ENCODE measurements at places on chromosomes 7 and 10. TPM values are rescaled to one million over a fixed set of nuclear protein-coding genes. Genes with fewer than 3 reads are reported as not detected.

DNA sequence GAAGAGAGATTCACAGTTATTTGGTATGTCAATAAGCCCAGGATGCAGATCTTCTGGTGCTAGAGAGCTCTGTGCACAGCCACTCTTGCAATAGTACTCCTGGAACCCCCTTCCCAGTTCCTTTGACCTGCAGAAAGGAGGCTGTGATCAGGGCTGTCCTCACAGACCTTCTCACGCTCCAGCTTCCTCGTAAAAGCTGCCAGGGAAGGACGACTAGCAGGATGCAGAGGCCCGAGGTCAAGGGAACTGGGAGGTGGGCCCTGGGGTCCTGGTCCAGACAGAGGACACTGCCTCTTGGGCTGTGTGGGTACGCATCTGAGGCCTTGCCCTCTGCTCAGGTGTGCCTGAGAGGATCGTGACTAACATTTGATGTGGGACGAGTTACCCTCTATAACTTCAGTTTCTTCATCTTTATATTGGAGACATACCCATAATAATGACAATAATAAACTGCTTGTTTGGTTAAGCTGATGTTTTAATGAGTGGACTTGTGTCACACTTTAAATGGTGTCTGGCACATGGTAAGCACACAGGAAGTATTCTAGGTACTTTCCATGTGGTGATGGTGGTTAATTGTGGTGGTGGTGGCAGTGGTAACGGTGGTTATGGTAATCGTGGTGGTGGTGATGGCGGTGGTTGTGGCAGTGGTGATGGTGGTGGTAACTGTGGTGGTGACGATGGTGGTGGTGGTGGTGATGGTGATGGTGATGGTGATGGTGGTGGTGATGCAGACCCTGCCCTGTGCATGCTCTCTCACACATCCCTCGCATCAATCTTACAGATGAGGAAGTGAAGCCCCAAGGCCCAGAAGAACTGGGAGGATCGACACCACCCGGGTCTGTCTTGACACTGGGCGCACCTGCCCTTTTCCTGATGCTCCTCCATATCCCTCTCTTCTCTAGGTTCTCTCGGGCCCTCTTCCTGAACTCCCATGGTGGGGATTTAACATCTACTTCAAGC lies 235.2 kb upstream of the GRB10 start:
- DNase-seq = no peak

- DNase-seq = no peak
These were observed 298.7 kb upstream of the LRRTM3 start for GRCh38 chr10:66627156-66627555.

DNA sequence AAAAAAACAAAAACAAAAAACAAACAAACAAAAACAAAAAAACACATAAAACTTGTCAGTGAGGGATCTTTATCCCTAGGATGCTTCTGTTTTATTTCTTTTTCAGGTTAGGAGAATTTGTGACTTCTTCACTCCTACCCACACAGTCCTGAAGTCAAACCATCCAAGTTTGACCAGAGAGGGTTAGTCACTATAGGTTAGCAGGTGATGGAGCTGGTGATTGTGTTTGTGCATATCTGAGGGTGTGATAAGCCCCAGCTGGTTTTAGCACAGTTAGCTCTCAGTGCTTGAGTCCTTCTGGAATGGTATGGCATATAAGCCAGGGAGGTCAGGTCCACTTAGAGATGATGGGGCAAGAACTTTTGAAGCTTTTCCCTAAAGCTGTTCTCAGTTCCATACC lies 11.8 kb upstream of the IKZF1 start:
- DNase-seq = no peak

DNA sequence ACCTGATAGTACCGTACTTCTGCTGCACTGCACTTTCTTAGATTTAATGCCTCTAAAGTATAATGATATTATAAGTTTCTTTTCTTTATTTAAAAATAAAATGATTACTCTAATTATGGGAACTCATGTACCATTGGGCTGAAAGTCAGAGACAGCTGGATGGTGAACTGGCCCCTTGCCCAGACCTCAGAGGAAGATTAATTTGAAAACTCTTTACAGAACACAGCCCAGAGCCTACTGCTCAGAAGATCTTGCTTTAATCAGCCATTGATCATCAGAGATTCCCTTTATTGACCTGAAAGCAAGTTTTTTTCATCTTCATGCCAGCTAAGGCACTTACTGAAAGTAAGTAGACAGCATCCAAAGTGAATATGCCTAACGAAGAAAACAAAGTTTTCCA lies 341.7 kb downstream of the GFRA1 start:
- DNase-seq = no peak

FXYD4 gene
- not detected for polyA plus RNA-seq

DNA sequence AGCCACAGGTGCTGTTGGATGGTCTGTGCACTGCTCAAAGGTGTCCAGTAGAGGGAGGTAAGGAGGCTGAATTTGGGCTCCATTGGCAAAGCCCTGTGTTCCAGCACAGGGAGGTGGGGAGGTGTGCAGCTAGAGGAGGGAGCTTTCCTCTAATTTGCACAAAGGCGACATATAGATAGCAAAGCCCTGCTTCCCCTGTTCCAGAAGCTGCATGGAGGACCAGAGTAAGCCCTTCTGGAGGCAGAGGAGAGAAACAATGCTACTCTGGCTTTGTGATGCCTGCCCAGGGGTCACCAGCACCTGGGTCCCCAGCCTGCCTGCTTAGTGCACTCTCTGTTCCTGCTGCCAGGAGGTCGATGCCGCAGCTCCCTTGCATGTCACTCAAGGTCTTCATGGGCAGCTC lies 3.4 kb upstream of the ARHGAP22 start:
- DNase-seq = no peak

TFEC gene
- polyA plus RNA-seq = not detected

FAM25A gene
- not detected for polyA plus RNA-seq

ZNF425 gene
- polyA plus RNA-seq = 1.9 TPM

DNA sequence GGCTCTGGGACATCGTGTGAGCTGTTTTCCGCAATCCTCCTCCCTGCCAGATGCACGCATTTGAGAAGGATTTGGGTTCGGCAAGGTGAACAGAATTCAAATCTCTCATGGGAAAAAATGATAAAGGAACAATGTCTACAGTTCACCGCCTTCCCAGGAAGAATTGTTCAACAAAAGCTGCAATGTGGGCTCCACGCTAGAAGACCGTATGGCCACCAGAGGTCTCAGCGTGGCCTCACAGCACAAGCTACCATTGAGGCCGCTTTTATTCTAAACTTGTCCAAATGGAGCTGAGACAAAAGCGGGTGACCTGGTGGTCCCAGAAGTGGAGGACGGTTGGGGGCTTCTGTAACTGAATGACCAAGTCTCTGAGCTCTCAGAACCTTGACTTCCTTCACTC lies 733.1 kb downstream of the PARD3 start:
- no peak for DNase-seq

KCND2 gene
- not detected for polyA plus RNA-seq

MAGI2 gene
- not detected for polyA plus RNA-seq

ASB10 gene
- not detected for polyA plus RNA-seq

- DNase-seq = no peak
These were observed 468.0 kb downstream of the PARD3 start for GRCh38 chr10:34347131-34347530.

DNA sequence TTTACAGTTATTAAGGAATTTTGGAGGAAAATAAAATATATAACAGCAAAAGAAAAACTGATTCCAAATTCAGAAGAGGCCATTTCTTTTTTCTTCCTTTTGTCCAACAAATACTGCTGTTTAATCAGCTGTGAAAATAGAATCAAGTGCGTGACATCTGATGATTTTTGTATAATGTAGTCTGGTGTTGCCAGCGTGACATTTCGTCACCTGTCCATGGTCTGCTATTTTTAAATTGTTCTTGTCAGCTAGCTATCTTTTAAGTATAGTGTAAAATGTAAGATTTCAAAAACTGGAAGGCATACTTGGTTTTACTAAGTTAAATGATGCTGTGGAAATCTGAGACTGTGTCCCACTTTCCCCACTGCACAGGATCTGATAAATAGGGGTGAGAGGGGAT lies 105.9 kb downstream of the CPEB3 start:
- DNase-seq = no peak

- DNase-seq = no peak
These were observed 45.2 kb downstream of the LRRC20 start for GRCh38 chr10:70337201-70337651.

DNA sequence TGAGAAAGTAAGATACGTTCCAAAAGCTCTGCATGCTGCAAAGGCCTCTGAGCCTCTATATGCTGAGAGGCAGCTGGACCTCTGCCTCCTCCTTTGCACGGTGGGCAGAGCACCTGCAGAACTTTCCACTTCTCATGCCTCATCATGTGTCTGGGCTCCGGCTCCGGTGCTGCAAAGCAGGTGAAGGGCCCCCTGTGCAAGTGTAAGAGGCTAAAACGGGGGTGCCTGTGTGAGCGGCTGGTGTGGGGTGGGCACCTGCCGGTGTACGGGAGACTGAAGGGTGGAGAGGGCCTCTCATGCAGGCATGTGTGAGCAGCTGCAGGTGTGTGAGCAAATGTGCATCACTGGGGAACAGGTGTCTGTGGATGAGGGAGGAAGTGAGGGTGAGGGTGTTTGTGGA lies 121.0 kb downstream of the KCNMA1 start:
- DNase-seq = no peak

DNA sequence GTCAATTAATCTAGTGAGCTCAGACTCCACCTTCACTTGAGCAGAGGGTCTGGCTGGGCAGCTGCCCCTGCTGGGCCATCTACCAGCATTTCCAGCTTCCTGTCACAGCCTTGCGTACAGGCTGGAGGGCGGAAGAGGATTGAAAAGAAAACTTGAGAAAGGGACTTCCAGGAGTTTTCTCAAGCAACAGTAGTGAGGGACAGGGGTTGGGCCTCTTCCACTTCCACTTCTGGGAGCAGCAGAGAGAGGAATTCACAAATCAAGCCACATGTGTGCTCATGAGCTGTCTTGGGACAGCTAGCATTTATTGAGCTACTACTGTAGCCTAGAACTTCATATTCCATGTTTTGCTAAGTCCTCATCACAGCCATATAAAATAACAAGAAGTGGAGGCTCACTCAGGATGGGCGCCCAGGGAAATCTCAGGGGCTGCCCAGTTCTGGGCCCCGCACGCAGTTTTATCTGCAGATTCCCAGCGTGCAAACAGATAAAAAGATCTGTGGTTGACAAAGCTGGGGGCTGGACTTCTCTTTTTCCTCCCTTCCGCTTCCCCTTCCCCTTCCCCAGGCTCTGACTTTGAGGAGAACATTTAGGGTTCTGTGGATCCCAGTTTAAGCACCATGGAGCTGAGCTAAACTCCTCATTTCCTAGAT lies 135.8 kb downstream of the RGS10 start:
- DNase-seq = no peak

DNA sequence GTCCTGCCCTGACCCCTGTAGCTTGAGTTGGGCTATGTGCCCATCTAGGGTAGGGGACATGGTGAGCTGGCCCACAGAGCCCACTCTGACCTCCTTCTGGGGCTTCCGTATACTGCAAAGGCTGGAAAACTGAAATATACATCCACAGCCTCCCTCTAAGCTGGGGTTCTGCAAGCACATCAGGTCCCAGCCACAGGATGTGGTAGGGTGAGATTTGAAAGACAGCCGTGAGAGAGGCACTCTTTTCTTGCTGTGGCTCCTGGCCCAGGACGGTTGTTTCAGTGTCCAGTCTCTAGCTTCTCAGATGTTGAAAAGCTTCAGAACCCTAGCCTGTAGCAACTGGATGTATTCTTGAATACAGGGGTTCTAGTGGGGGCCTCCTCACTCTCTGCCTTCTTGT lies 60.1 kb upstream of the ADRB1 start:
- DNase-seq = peak; percentile 32

VIPR2 gene
- polyA plus RNA-seq = 2.4 TPM

- DNase-seq = no peak
These were observed 1.2 kb downstream of the HOXA11 start for GRCh38 chr7:27183682-27184336.

- no peak for DNase-seq
These were observed 25.5 kb downstream of the LRRC4 start for GRCh38 chr7:128005759-128006159.

DNA sequence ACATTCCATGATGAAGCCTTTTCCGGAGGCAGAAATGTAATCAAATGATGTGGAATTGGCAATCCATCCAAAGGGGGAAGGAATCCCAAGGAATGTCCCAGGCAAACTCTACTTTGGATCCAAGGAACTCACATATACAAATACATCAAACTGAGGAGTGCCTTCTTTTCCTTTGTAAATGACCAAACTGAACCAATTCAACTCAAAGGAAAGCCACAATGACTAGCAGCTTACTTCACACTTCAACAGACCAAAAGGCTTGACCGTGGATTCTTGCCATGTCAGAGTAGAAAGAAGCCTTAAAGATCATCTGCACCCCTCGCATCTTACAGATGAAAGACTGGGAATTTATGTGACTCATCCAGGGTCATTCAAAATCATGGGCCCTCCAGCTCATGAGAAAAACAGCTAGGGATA lies 79.7 kb upstream of the MACROH2A2 start:
- DNase-seq = no peak

DNA sequence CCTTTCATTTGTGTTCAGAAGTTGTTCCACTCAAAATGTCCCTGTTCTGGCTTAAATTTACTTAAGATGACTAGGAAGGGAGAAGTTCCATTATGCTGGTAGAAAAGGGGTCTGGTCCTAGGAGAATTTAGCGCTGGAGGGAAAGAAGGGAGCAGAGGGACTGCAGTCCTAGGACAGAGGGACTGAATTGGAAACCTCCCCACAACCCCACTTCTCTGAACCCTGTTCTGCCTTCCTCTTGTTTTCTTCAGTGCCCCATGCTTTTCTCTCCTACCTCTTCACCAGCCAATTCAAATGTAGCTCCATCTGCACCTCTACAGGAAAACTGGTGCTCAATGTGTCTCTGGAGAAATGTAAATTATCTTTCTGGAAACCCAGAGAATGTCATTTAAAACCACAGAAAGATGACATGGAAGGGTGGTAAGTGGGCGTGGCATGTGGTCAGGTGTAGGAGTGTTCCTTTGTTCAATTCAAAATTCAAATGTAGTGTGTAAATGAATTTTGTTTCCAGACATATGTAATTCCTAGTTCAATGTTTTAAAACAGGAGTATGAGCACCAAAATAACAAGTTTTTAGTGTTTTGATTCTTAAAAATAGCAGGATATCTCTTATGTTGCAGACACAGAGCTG lies 24.0 kb upstream of the RHOBTB1 start:
- no peak for DNase-seq

DNA sequence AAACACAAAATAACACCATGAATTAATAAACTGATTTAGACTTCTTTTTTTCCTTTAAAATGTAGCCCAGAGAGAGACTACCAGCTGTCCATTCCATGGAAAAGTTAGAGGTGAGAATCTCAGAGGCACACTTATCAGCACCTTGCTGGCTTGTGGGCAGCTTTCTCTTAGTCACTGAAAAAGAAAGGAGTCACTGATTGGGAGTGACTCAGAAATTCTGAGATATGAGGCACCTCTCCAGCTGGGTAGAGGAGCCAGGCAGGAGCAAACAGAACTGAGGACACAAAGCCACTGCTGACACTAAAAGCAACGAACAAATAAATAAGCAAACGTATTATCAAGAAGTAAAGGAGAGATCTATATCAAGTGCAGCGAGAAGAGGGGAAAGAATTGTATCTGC lies 310.6 kb downstream of the PARD3 start:
- no peak for DNase-seq

SYT15 gene
- polyA plus RNA-seq = 0.07 TPM

All from immature natural killer cell (primary cell).